NCI-H2081 (cell line): ENCODE measurements at places on chromosomes 13 and 19.

- DNase-seq, result no peak
Measured at GRCh38 chr13:113560645-113561416, 23.7 kb upstream of the TFDP1 start.

DNA sequence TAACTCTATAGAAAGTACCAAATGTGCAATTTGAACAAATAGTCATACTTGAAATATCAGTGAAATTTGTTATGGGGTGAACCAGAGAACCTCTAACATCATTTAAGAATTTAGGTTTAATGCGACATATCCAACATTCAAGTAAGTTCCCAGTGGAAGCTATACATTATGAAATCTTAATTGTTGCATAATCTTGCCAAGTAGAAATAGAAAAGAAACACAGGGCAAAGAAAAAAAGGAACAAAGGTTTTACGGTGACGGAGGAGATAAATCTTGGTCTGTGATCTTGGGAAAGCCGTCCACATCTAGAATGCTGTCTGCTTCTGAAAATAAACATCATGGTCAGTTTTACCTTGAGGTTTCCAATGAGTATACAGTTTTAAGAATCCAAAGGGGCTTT lies 445.7 kb downstream of the RFC3 start:
- DNase-seq, result no peak

GRCh38 chr19:51367255-51367564 lies 1.0 kb upstream of the ETFB start:
- no peak for DNase-seq

- DNase-seq, result no peak
Measured at GRCh38 chr19:19956434-19957075, 55.8 kb downstream of the ZNF93 start.

DNA sequence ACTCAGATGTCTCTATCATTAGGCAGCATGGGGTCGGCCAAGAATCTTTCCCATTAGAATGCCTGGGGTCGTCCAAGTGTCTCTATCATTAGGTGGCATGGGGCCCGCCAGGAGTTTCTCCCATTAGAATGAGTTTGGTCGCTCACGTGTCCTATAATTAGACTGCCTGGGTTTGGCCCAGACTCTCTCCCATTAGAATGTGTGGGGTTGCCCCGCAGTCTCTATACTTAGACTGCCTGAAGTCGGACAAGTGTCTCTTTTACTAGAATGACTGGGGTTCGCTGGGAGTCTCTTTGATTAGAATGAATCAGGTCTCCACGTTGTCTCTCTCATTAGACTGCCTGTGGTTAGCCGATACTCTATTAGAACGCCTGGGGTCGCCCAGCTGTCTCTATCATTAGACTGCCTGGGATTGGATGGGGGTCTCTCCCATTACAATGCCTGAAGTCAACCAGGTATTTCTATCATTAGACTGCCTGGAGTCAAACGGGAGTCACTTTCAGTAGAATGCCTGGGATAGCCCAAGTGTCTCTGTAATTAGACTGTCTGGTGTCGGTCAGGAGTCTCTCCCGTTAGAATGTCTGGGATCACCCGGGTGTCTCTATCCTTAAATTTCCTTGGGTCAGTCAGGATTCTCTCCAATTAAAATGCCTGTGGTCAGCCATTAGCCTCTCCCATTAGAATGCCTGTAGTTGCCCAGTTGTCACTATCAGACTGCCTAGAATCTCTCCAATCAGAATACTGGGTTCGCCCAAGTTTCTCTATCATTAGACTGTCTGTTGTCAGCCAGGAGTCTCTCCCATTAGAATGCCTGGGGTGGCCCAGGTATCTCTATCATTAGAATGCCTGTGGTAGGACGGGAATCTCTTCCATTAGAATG lies 1454.1 kb downstream of the UQCRFS1 start:
- DNase-seq, result no peak

GRCh38 chr13:24008679-24009078 lies 111.4 kb upstream of the C1QTNF9B start:
- DNase-seq, result no peak

DNA sequence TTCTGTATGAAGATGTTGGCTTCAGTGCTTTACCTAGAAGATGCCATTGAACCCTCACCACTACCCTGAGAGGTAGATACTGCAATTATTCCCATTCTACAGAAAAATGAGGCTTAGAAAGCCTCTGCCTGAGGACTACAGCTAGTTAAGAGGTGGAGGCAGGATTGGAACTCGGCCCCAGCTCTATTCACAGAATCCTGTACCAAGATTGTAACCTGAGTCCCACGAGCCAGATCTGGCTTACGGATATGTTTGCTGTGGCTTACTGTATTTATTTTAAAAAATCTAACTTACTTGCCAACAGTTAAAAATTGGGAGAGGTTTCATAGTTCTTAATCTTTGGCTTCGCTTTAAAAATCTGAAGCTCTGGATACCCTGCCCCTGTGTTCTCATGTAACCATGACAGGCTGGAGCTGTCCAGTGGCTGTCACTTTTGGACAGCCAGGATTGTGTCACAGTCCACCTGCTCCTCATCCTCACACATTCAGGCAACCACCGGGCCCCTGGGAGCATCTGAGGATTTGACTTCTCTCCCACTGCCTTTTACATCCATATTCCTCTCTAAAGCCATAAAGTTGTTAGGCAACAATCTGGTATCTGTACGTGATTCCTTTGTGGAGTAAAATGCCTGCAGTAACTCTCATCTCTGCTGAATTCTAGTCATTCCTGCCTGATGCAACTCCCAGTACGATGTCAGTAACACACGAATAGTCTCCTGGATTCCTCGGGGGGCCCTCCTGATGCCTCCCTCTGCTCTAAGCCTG lies 160.8 kb upstream of the SERP2 start:
- no peak for DNase-seq

- no peak for DNase-seq
Measured at GRCh38 chr13:41568143-41568971, 111.0 kb downstream of the RGCC start.

DNA sequence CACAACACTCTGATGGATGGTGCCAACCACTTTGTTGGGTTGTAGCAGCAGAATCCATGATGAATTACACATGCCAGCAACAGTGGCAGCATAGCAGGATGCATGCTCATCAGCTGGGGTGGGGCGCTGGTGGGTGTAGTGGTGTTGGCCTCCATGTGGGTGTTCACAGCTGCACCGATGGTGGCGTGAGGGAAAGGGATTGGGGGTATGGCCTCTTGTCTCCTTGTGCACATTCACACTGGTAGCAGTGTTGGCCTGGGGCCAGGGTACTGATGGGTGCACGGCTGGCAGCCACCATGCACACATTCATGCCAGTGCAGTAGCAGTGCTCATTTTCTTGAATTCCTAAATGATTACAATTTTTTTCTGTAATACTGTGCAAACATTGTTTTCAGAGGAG lies 2748.8 kb upstream of the PCDH20 start:
- no peak for DNase-seq

GRCh38 chr19:44737238-44738071 lies 11.1 kb upstream of the BCL3 start:
- no peak for DNase-seq

DNA sequence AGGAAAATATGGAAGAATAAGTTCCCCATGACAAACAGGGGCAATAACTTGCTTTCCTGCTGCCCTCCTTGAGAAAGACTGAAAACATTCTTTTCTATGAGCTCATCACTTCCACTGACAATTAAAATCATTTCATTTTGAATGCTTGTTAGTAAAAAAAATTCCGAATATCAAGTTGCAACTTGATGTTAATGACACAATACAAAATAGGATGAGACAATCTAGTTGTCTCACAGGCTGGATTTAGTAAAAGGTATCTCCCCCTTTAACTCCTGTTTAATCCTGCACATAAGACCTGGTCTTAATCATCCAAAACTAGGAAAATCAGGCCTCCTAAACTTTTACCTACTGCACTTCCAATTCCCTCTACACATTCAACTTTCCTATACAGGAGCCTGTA lies 24.7 kb downstream of the IRS2 start:
- DNase-seq, result no peak

DNA sequence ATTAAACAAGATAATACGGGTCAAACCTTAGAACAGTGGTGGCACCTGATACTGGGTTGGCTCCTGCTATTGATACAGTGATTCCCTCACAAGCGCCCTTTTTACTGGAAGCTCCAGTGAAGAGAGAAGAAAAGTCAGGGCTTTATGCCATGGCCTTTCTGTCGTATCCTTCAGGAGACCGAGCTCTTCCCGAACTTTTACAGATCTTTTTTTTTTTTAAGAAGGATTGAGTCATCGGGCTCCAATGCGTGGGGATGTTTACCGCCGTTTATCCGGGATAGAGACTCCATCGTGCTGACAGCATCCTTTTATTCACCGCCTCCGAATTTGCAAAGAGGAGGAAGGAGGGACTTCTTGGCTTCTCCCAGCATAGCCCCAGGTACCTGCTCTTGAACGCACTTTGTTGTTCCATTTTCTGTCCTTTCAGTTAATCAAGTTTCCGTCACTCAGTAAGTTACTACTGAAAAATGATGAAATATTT lies 574 bp downstream of the ZNF227 start:
- DNase-seq, result no peak

- DNase-seq, result no peak
Measured at GRCh38 chr13:113078902-113079780, 26.4 kb upstream of the F7 start.

- no peak for DNase-seq
Measured at GRCh38 chr19:9342610-9343304, 18.8 kb downstream of the ZNF559 start.

- DNase-seq, result no peak
Measured at GRCh38 chr13:24618011-24618955, 61.9 kb upstream of the ATP12A start.

- DNase-seq, result no peak
Measured at GRCh38 chr19:46303691-46304397, 7.0 kb downstream of the HIF3A start.

DNA sequence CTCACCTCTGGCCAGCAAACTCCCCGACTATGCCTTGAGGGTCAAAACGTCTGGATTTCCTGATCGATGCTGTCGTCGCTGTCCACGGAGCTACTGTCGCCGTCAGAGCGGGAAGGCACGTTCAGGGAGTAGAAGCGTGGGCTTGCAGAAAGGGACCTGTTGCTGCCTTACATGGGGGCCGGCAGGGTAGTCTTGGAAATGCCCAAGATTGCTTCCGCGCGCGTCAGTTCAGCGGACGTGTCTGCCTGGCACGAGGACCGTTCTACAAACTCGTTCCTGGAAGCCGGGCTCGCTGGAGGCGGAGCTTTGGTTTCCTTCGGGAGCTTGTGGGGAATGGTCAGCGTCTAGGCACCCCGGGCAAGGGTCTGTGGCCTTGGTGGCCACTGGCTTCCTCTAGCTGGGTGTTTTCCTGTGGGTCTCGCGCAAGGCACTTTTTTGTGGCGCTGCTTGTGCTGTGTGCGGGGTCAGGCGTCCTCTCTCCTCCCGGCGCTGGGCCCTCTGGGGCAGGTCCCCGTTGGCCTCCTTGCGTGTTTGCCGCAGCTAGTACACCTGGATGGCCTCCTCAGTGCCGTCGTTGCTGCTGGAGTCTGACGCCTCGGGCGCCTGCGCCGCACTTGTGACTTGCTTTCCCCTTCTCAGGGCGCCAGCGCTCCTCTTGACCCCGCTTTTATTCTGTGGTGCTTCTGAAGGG lies 15.4 kb downstream of the RB1 start:
- no peak for DNase-seq

- no peak for DNase-seq
Measured at GRCh38 chr13:110345701-110346100, 38.6 kb downstream of the COL4A2 start.

GRCh38 chr13:90680826-90681225 lies 666.7 kb upstream of the MIR17HG start:
- no peak for DNase-seq

GRCh38 chr13:26977541-26977940 lies 194.1 kb downstream of the USP12 start:
- no peak for DNase-seq

DNA sequence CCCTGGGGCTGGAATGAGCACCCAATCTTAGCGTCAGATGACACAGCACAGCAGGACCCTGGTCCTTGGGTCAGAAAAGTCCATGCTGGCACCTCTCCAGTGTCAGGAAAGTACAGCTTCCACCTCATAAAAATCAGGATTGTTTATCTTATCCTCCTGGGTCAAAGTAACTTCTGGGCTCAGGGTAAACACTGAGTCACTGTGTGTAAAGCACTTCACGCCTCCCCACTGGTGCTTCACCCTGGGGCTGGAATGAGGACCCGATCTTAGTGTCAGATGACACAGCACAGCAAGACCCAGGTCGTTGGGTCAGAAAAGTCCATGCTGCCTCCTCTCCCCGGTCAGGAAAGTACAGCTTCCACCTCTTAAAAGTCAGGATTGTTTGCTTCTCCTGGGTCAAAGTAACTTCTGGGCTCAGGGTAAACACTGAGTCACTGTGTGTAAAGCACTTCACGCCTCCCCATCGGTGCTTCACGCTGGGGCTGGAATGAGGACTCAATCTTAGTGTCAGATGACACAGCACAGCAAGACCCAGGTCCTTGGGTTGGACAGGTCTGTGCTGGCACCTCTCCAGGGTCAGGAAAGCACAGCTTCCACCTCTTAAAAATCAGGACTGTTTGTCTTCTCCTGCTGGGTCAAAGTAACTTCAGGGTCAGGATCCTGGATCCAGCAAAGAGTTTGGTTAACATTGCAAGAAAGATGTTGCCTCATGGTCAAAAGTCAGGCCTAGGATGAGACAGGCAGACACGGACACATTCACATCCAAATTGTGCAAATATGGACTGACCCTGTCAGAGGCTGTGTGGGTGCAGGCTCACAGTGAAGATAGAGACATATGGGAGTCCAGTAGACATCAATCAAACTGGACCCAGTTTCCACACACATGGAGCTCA lies 39.2 kb upstream of the CYP2A7 start:
- no peak for DNase-seq

DNA sequence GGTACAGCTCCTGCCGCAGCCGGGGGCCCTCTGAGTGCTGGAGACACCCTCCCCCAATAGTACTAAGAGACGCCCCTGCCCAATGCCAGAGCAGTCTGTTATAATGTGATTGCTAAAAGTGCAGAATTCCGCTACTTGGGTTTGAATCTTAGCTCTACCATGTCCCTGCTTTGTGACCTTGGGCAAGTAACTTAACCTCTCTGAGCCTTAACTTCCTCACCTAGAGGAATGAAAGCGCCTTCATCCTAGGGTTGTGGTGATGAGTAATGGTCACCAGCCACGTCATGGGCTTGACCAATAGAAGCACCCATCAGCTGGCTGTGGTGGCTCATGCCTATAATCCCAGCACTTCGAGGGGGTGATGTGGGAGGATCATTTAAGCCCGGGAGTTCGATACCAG lies 6.5 kb downstream of the PLEKHG2 start:
- no peak for DNase-seq

DNA sequence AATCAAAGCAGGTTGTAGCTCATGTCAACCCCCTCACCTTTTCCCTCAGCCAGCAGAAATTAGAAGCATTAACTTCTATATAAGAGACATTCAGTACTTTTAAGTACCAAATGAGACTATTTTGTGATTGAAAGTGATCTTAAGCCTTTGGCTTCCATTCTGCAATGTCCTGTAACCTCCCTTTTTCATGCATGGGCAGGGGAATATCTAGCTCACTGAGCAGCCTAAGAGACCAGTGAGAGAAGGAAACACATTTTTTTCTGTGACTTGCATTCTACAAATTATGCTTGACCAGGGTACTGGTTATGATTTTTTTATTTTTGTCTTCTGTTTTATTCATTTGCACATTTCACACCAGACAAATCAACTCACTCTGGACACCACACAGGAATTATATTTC lies 369.6 kb downstream of the KCTD12 start:
- DNase-seq, result no peak
